Right ventricle myocardium inferior (tissue), 1 donor: ENCODE measurements at places on chromosomes 6 and 20. TPM values are rescaled to one million over a fixed set of nuclear protein-coding genes. Genes with fewer than 3 reads are reported as not detected.

DNA sequence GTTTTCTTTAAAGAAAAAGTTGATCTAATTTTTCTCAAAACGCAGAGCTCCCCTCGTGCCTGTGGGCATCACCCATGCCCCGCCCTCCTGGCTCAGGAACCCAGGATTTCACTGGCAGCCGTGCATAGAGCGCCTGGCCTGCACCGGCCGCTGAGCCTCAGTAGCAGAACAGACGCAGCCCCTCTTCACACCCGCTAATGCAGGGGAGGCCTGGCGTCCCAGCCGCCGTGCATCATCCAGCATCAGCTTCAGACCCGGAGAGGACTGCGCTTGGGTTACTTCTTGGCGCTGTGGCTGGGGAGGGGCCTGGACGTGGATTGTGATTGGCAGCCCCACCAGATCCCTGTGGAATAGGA, 18.1 kb downstream of the RBM38 start:
- peak; percentile 47 for DNase-seq

DNA sequence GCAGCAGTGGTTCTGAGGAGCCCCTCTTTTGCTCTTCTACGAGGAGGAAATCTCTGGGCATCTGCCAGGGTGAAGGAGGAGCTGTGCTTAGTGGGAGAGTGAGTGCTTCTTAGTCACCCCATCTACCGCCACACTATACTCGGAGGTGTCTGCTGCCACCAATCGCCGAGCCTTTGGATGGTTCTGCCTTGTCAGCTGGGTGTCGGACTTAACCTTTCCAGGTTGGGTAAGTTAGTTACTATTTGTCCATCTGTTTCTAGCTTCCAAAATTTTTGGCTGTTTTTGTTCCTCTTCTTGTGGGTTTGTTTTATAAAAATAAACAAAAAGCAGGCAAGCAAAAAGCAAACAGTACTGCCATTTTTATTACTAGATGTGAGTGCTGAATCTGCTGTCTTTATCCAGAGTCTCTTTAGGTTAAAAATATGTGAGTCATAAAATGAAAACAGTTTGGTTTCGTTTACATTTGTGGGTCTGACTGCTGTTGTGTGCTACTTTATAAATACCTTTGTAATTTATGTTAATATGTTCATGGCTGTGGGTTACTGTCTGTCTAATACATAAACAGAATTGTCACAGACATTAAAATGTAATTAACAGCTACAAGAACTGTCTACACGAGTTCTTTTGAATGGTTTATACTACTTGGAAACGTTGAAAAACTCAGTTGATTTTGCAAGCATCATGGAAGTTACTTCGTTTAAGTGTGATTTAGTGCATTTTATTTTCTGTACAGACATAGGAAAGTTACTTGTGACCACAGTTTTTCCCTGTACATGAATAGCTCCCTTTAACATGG, 89.2 kb downstream of the ARID1B start:
- no peak for DNase-seq

- DNase-seq: no peak
These were observed 38.3 kb upstream of the PRSS16 start for GRCh38 chr6:27209196-27209595.

GRCh38 chr20:59356662-59357165, 56.3 kb downstream of the EDN3 start:
- DNase-seq: no peak

DNA sequence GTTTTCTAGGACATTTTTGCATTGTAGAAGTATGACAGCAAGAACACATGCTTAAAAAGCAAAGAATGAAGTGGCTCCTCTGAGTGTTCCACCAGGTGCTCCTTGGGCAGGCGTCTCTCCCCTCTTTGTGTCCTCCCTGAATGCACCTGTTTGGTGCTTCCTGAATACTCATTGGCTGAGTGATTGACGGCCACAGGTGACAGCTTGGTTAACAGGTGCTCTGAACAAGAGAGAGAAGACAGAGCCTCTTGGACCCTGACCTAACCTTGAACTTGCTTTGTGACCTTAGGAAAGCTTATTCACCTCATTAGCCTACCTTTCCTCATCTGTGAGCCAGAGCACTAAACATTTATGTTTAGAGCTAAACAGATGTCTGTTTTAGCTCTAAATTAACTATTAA, 93.7 kb downstream of the TULP4 start:
- DNase-seq: no peak

DNA sequence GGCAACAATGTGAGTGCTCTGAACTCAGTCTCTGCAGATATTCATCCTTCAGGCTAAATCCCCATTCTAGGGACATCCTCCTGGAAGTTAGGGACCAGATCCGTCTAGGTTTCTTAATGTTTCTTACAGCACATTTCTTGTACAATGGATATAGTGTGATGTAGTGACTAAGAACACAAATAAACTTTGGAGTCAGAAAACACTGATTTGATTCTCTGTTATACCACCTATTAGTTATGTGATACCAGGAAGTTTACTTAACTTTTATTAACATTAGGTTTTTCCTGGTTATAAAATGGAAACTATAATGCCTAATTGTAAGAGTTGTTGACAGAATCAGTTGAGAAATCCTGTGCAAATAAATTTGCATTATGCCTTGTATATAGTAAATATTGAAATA, 57.6 kb upstream of the KCNQ5 start:
- DNase-seq: no peak

DNA sequence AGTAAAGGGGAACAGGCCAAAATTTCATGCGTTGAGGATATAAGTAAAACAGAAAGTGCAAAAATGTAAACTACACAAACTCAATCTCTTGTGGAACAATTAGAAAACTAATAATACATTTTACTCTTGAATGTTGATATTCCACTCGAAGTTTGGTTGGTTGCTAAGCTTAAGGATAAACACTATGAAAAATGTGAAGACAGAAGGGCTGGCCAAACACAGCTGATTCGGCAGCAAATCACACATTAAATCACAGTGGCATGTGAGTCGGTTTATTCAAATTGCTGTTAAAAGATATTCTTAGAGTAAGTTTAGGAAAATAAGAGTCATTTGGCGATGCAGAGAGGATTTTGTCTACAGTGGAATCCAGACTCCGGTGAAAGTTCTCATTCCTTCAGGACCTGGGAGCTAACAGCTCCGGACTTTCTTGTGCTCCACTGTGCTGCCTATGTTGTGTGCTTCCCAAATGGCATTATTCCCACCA, 1.4 kb upstream of the EPM2A start:
- no peak for DNase-seq

DNA sequence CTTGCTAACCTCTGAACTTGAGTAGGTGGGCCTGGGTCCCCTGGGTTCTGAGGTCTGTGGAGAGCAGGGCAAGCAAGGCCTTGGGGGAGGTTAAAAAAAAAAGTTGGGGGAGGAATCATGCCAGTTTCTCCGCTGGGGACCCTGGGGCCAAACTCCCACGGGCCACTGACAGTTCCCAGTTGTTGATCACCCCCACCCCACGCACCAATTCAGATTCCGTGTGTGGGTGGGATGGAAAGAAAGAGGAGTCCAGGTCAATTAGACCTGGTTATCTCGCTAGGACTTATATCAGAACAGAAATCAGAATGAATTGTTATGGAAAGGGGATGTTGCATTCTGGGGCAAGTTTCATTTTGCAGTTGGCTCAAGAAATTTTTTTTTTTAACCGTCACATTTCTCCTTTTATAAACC, 46.7 kb upstream of the SUPT3H start:
- DNase-seq: peak; percentile 34

GRCh38 chr6:14036911-14037310, 80.7 kb upstream of the CD83 start:
- no peak for DNase-seq

DNA sequence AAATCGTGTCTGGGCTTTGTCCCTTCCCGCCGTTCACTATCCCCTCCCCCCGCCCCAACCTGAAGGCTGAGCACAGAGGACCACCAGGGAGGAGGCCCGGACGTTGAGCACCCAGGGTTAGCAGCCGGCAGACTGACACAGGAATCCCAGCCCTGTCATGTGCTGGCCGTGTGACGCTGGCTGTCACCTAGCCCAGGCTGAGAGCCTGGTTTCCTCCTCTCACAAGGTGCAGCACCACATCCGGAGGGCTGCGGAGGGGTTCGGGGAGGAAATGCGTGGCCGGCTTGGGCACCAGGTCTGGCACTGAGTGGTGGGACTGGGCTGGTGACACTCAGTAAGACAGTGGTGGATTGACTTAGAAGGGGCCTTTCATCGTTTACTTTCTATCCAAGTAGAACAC, 4.6 kb upstream of the LSM14B start:
- DNase-seq: no peak

- no peak for DNase-seq
These were observed 165.1 kb upstream of the SLC24A3 start for GRCh38 chr20:19047040-19047950.

- DNase-seq: no peak
These were observed 122.3 kb downstream of the RPS12 start for GRCh38 chr6:132936646-132937045.

- DNase-seq: no peak
These were observed 172.4 kb downstream of the BCAS1 start for GRCh38 chr20:53897884-53898555.

DNA sequence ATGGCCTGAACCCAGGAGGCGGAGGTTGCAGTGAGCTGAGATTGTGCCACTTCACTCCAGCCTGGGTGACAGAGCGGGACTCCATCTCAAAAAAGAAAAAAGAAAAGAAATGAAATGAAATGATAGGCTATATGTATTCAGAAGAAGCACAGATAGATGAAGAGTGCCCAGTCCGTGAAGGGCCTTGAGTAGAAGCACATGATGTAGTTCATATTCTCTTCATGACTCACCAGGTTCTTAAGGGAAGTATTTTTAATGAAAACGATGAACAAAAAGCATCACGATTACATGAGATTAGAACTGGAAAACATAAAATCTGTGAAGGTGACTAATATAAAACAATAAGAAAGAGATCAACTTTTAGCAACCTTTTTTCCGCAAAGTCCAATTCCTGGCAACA, 29.8 kb downstream of the TPD52L1 start:
- no peak for DNase-seq

GRCh38 chr6:144883915-144884314, 598.8 kb downstream of the UTRN start:
- no peak for DNase-seq

GRCh38 chr6:25556516-25556915, 95.5 kb upstream of the SCGN start:
- DNase-seq: peak; percentile 85

DNA sequence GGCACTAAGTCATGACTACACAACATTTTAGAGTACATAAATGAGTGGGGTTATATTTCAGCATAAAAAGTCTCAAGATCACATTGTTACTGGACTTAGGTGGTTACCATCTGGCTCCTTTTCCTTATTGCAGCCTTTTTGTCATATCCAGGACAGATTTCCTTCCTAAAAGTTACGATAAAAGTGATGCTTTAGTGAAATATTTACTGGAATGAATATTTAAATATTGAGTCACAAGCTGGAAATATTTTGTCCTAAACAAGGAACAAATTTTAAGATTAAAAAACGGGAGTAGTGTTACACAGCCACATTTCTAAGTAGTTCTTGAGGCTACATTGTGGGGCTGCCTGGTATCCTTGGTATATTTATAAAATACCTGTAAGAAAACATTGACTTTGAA, 52.2 kb downstream of the CDC40 start:
- no peak for DNase-seq

DNA sequence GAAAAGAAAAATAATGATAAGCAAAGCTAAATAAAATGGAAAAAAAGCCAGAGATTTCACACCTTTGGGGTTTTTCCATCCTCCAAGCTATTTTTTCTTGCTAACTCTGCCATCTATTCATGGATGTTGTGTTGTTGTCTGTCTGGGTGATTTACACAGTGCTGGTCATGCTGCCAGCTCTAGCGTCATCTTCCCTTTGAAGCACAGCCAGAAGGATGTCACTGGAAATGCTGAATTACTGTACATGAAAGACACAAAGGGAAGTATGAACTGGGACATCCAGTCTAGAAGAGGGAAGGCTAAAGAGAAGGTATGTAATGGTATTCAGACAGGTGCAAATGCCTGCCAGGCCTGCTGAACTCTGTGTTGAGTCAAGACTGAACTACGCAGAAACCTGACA, 241.9 kb upstream of the STXBP5 start:
- no peak for DNase-seq

GRCh38 chr20:51440589-51440988, 101.9 kb downstream of the NFATC2 start:
- DNase-seq: no peak

DNA sequence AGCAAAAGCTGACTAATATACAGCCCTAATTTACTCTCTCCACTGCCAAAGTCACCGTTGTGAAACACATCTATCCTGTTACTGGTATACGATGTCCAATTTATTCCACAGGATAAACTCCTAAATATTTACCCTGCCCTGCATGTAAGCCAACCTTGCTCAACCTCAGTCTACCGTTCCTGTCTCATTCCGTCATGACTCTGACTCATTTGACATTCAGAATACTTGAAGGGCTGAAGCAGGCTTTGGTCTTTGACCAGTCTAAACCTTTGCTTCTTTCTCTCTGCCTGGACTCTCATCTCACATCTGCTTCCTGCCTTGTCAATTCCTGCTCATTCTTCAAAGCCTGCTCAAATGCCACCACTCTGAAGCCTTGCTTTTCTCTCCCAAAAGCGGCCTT, 157.5 kb downstream of the SCP2D1 start:
- DNase-seq: no peak

DNA sequence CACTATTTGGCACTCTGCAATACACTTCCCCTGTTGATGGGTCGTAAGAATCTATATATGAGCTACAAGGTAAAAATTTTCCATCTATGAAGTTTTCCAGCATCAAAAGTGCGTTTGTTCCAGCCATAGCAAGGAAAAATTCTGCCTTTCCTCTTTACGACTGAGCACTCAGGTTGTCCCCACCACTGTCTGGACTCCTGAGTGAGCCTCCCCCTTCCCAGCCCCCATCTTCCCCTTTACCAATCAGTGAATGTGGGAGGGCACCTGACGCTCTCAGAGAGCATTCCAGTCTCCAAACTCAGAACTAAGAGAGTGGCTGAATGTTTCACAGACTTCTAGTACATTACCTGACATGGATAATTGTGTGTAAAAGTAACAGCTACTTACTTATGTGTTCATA, at the start of gene ALDH8A1:
Gene ALDH8A1, minus strand, starts transcription at position 175 of the 400 bp plus-strand sequence. Its CDS starts 48 bp downstream, at position 127.
- DNase-seq: no peak

GRCh38 chr20:63858393-63859165, 2.7 kb upstream of the ABHD16B start:
- DNase-seq: no peak

DNA sequence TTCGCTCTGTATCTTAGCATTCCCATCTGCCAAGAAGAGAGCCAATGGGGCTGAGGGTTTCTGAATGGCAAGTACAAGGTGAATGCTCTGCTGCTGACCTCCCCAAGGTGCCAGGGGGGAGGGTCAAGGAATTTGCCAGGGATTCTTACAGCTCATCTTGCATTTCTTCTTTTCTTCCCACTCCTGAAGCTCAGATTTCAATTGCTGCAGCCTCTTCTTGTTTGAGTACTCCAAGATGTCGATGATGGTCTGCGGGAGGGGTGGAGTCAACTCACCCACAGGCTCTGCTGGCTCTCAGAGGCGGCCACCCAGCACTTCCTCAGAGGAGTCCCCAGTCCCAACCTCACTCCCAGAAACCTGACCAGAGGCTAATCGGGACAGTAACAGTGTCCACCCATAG, 12.4 kb downstream of the C20orf96 start:
- DNase-seq: no peak

- no peak for DNase-seq
These were observed 86.0 kb downstream of the MYB start for GRCh38 chr6:135267085-135267484.

Gene HTR1E
- not detected for total RNA-seq

Gene CGA
- 0.49 TPM for total RNA-seq

Gene CRYBG1
- 1.8 TPM for total RNA-seq

Gene AKAP12
- 18.1 TPM for total RNA-seq

Gene BPI
- total RNA-seq: not detected

Gene ULBP3
- total RNA-seq: 1.4 TPM

Gene ENPP3
- total RNA-seq: 0.16 TPM

Gene IL17A
- total RNA-seq: not detected

Gene BEND6
- 0.30 TPM for total RNA-seq

Gene RIPOR2
- total RNA-seq: 2.6 TPM

Gene KCNQ5
- not detected for total RNA-seq

Gene NFATC2
- total RNA-seq: 2.1 TPM
